ENCODE measurements at places on chromosomes 2 and 18. TPM values are rescaled to one million over a fixed set of nuclear protein-coding genes. Genes with fewer than 3 reads are reported as not detected.
A peak's percentile ranks its signal among the peaks of the same experiment; 100 is the strongest.

The SNRPD1 gene
- 7.1 TPM for total RNA-seq

The VWC2L gene
- total RNA-seq: not detected

DNA sequence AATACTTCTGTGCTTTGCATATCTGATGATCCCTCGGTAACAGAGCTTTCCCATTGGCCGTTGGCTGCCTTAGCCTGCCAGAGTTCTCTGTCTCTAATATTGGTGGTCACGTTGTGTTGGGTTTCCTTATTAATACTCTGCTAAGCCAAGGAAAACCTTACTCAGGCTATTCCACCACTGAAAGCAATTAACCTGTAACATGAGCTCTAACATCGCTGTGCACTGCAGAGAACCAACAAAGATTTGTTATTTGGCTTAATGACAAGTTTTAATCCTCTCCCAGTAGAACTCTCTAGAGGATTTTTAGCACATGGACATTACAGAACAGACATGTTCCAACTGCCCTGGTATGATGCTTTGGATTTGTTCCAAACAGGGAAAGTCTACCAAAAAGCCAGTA lies 825.9 kb upstream of the POU3F3 start:
- H3K4me3 ChIP-seq: no peak overlapping the region
- H3K27ac ChIP-seq: no peak overlapping the region
- H3K27me3 ChIP-seq: no peaks in the 10 kb centered on the region
- no peak for DNase-seq

GRCh38 chr2:120251880-120252224 lies 800 bp upstream of the RALB start:
- H3K4me1 ChIP-seq: peaks cover 30% of the 10 kb centered on the region
- no peak for DNase-seq
- H3K36me3 ChIP-seq: no peaks in the 10 kb centered on the region
- H3K4me3 ChIP-seq: peak overlapping the region; percentile 100

GRCh38 chr18:63784787-63785452 lies 9.7 kb downstream of the SERPINB7 start:
- no peak for DNase-seq
- H3K4me1 ChIP-seq: no peaks in the 10 kb centered on the region
- no peaks in the 10 kb centered on the region for H3K36me3 ChIP-seq
- H3K27me3 ChIP-seq: no peaks in the 10 kb centered on the region
- no peak overlapping the region for H3K4me3 ChIP-seq

Measured in esophagus muscularis mucosa (tissue), 4 donors.